ENCODE measurements at places on chromosomes 7 and 10. TPM values are rescaled to one million over a fixed set of nuclear protein-coding genes. Genes with fewer than 3 reads are reported as not detected.

GRCh38 chr7:99002148-99002826 lies 124.0 kb downstream of the TRRAP start:
- DNase-seq = no peak

DNA sequence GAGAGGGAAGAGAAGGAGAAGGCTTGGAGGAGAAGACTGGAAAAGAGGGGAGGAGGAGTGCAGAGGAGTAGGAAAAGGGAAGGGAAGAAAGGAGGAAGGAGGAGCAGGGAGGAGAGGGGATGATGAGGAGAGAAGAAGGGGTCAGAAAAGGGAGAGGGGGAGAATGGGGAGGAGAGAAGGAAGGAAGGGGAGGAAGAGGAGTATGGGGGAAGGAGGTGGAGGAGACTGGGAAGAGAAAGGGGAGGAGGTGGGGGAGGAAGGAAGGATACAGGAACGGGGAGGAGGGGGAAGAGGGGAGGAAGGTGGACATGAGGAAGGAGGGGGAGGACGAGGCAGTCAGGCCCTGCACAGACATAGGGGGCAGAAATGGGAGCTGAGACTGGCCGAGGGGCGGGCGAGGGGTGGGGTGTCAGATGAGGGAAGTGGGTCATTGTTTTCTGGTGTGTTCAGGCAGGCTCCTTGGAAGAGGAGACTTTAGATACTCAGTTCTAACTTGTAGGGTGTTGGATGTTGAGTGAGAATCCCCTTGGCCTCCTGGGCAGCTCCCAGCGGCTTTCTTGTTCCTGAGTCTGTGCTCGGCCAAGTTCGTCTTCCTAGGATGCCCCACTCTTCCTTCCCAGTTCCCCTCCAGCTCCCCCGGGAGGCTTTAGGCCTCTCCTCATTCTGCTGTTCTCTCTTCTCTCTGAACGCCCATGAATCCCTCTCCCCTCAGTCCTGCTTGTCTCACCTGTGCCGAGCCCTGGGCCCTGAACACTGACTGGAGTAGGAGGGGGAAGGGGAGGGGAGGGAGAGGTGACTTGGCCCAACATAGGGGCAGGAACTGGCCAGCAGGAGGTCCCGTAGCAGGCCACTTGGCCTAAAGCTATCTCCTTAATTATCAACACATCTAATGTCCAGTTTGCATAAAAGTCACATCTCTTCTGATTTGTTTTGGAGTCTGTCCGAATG lies 12.8 kb upstream of the CRHR2 start:
- DNase-seq = no peak

DNA sequence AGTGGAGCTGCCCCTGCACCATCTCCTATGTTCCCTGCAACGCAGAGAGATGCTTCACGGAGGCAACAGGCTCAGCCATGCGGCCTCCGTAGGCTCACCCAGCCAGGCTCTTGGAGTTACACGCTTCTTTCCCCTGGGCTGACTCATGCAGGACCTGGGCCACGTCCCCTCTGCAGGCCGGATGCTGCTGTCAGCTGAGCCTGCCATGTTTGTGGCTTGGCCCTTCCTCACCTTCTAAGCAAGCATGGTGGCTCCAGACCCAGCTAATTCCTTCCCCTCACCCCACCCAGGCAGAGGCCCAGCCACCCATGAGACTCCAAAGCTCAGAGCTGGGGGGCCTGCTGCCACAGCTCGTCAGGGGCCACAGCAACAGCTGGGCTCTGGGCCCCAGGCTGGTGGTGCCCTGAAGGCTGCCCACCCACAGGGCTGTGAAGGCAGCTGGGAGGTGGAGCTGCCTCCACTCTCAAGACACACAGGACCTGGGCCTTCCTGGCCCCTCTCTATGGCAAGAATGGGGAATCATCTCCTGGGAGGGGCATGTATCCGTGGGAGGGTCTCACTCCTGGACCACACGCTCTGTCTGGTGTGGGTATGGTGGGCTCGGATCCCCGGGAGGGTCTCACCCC lies 219.6 kb downstream of the ELFN1 start:
- no peak for DNase-seq

DNA sequence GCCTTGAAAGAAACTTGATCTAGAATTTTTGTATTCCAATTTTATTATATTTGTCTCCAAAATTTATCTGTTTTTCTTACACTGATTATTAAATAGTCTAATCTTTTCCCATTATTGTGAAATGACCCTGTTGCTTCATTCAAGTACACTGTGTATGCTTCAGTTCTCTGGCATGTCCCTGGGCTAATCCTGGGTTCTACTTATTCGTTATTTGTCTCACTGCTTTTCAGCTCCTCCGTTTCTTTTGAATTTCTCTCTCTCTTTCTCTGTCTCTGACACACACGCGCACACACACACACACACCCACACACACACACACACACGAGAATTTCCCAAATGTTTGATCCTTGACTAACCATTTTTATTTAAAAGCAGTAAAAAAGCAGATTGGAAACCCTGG lies 768.6 kb downstream of the NRG3 start:
- DNase-seq = no peak

DNA sequence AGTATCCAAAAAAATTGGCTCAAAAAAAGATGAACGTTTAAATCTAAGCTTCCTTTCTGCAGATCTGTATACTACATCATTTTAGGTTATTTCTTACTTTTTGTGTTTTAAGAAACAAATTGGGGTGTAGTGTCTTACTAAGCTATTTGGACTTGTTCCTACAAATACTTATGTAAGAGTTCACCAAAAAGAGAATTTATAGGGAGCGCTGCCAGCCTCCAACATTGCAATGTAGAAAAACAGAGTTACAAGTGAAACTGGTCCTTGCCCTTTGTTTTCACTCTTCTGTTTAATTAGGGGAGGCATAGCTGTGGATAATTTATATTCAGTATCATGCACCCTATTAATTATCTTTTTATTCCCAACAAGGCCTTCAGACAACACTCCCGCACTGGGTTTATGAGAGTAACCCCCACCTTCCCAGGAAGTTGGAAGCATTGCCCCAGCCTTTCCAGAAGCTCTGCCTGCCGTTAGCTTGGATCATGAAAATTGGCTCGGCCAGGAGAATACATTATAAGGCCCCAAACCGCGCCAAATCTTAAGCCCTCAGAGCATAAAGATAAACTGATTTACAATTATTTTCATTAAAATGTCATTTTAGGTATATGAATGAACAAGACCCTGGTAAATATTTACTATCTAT lies 261.8 kb upstream of the KLF6 start:
- no peak for DNase-seq

- no peak for DNase-seq
Measured at GRCh38 chr7:25356534-25357151, 128.4 kb upstream of the NPVF start.

DNA sequence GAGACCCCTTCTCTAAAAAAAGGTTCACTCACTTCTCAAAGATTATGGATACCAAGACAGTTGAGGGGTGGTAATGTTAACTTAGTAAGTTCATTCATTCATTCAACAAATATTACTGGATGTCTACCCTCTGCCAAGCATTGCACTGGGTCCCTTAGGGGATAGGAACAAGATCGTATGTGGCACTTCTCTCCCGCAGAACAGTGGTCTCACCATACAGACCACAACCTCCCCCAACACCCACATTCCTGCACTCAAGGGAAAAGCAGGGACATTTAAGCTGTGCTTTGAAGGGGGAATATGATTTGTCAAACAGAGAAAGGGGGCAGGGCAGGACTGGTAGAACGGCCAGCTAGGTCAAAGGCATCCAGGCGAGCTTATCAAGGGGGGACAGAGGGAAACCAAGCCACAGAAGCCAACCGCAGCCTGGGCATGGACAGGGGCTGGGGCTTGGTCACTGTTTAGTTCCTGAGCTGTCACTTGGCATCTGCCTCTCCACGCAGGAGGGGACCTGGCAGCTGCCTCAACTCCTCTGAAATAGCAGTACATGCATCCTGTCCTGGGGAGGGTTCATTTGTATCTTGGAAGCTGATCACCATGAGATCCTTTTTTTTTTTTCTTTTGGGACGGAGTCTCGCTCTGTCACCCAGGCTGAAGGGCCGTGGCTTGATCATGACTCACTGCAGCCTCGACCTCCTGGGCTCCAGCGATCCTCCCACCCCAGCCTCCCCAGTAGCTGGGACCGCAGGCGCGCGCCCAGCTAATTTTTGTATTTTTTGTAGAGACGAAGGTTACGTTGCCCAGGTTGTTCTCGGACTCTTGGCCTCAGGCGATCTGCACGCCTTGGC lies 949 bp upstream of the CLIP2 start:
- no peak for DNase-seq

DNA sequence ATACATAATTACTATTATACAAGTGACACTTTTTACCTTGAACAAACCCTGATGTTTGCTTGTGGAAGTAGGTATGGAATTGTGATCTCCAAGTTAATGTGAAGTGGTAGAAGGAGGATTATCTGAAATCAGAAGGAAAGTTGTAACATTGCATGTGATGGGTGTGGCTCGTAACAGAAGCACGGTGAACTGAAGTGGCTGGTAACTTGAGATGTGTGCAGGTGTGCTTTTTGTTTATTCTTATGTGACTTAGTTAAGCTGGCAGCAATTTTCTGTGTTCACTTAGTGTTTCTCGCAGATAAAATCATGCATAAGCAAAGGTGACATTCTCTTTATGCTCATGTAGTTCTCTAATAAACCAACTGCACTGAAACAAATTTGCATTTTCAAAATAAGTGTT lies 82.3 kb downstream of the ZEB1 start:
- DNase-seq = no peak

- DNase-seq = no peak
Measured at GRCh38 chr7:117090791-117091190, 137.5 kb downstream of the ST7 start.

- DNase-seq = no peak
Measured at GRCh38 chr7:154541606-154542005, 461.3 kb downstream of the PAXIP1 start.

- no peak for DNase-seq
Measured at GRCh38 chr10:124944982-124945381, 3.1 kb downstream of the ZRANB1 start.

GRCh38 chr7:140059273-140060242 lies 3.2 kb downstream of the PARP12 start:
- DNase-seq = peak; percentile 96

DNA sequence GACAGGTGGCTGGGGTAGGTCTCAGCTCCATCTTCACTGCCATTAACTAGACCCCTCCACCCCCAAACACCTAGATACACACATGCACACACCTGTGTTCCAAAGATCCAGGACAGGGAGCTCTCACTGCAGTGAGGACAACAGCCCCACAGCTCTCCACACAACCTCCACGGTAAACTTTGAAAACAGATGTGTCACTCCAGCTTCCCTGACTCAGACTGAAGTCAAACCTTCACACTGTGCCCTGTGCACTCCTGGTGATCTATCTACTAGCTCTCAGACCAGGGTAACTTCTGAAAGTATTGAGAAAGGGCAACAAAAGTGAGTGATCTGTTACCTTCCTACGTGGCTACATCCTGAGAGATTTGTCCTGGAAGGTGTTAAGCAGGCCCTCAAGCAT lies 519.8 kb downstream of the XPNPEP1 start:
- no peak for DNase-seq

DNA sequence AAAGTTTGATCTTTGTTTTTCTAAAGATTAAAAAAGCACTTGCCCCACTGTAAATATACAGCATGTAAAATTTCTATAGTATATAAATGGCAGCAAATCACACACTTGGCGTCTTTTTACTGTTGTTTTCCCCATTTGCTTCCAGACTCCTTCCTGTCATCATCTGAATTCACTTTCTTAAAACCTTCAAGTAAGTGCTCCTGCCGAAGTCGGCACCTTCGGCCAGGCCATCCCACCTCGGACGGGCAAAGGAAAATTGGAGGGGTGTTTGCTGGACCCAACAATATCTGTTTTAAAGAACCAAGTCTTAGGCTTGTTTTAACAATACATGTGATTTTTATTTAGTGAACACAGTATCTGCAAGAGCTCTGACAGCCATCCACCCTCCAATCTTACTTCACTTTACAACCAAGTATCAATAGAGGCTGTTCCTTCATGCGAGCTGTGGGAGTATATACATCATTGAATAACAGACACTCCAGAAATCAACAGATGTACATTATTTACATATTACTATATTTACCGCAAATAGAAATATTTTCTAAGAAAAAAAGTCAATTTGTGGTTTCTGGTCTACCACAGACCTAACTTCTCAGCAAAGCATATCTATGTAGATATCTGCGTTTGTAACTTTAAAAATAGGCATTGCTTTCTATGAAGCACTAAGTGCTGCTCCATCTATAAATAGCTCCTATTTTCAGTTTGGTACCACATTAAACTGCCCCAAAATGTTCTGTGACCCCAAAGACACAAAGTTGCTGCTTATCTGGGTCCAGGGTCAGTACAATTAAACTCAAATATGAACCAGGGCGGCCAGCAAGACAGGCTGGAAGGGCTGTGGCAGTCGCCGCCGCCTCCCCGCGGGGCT lies 110.7 kb downstream of the CYTH3 start:
- DNase-seq = no peak

DNA sequence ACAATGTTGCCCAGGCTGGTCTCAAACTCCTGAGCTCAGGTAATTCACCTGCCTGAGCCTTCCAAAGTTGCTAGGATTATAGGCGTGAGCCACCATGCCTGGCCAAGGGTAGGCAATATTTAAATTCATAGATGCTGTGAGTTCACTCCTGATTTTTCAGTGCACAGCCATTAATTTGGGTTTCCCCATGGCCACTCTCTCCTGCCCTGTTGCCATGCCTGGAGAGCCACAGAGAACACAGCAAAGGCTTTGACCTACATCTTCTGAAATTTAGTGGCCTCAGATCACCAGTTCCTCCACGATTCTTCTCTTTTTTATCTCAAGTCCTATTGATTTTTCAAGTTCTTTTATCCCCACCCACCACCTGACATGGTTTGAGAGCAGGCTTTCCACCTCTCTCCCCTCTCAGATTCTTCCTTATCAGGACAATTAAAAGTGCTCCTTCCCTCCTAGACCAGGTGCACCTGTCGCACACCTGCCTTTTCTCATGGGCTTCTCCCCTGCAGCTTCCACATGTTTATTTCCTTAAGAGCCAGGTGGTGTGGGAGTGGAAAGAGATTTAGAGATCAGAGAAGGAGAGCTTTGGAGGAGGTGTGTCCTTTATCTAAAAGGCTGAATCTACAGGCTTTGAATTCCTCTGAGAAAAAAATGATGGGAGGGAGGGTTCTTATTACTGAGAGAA lies 123.8 kb downstream of the ADRA2A start:
- no peak for DNase-seq

GRCh38 chr7:46672861-46673260 lies 751.8 kb upstream of the IGFBP3 start:
- no peak for DNase-seq

GRCh38 chr10:6558272-6558671 lies 21.8 kb downstream of the PRKCQ start:
- DNase-seq = no peak

- DNase-seq = no peak
Measured at GRCh38 chr10:6385665-6386064, 182.9 kb downstream of the PFKFB3 start.

PTN gene
- total RNA-seq = 14.6 TPM

TMEM26 gene
- 1.4 TPM for total RNA-seq

SH2D4B gene
- not detected for total RNA-seq

ADAM12 gene
- total RNA-seq = 0.91 TPM

LIPM gene
- not detected for total RNA-seq

CABCOCO1 gene
- not detected for total RNA-seq

GBX1 gene
- total RNA-seq = not detected

KLF14 gene
- 1.2 TPM for total RNA-seq

PLOD3 gene
- total RNA-seq = 60.5 TPM

HTR5A gene
- not detected for total RNA-seq

EPHB6 gene
- total RNA-seq = 14.4 TPM

ENTPD1 gene
- 15.5 TPM for total RNA-seq
